Fibroblast of gingiva (primary cell): ENCODE measurements at places on chromosomes 6 and 20.
A peak's percentile ranks its signal among the peaks of the same experiment; 100 is the strongest.

DNA sequence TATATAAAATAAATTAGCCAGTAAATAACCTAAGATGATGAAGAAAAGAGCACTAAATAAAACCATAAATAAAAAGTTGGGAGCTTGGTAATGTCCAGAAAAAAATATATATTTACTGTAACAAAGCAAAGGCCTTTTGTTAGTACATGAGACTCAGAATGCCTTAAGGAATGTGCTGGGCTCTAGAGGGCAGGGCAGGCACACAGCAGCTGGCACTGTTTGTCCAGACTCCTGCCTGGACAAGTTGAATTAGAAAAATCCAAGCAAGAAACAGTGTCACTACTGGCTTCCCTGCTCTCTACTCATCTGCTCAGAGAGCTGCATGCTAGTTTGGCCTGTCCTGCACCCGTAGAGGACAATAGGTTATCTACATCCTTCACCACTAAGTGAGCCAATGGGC, 8.8 kb downstream of the DEFB129 start:
- peak; percentile 24 for DNase-seq

DNA sequence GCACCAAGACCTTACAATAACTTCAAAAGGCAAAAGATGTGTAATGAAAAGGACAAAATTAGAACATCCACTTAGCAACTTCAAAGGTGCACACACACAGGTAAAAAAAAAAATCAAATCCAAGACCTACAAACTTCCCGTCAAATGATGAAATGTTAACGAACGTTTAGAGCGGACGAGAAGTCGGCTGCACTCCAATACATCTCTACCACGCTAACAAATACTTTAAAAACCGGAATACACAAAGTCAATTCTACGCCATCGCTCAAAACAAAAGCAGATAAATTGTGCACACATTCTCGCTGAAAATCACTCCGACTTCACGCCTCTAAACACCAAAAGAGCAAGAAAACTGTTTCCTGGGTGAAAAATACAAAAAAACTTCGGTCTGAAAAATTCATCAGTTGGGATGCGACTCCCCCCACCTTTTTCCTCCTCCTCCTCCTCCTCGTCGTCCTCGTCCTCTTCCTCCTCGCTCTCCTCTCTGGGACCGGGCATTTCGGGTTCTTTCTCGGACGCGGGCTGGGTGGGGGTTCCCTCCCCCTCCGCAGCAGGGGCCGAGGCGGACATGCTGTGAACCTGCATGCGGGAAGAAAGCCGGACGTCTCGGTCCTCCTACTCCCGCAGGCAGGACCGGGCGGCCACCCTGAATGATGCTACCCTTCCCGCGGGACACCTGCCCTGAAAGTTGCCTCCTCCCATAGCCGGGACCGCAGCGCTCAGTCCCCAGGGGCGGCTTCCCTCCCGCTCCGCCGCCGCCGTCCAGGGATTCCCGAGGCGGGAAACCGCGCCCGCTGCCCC, 712 bp downstream of the DEK start:
- no peak for DNase-seq

DNA sequence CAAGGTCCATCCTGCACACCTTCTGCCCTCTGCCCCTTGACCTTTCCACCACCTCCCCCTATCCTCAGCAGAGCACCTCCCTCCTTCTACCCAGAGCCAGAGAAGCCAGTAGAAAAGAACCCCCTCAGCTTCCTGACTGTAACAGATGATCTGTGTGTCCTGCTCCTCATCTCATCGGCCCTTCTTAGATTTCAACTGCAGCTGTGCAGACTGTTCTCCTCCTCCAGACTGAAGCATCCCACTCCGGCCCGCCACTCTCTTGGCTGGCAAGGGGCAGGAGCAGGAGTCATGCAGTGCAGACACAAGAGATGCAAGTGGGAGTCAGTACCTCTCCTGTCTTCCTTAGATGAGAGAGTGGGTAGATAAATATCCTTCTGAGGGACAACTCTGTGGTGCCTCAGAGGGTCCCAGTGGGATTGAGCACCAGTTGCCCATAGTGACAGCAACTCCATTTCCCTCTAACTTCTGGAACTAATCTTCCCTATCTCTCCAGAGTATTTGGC, 163.5 kb upstream of the MLN start:
- no peak for DNase-seq

GRCh38 chr6:170314983-170315382, 8.4 kb downstream of the FAM120B start:
- no peak for DNase-seq

GRCh38 chr6:43671801-43672690, 15.5 kb downstream of the MRPS18A start:
- DNase-seq, result no peak

GRCh38 chr6:76495909-76496308, 423.4 kb upstream of the IMPG1 start:
- no peak for DNase-seq

DNA sequence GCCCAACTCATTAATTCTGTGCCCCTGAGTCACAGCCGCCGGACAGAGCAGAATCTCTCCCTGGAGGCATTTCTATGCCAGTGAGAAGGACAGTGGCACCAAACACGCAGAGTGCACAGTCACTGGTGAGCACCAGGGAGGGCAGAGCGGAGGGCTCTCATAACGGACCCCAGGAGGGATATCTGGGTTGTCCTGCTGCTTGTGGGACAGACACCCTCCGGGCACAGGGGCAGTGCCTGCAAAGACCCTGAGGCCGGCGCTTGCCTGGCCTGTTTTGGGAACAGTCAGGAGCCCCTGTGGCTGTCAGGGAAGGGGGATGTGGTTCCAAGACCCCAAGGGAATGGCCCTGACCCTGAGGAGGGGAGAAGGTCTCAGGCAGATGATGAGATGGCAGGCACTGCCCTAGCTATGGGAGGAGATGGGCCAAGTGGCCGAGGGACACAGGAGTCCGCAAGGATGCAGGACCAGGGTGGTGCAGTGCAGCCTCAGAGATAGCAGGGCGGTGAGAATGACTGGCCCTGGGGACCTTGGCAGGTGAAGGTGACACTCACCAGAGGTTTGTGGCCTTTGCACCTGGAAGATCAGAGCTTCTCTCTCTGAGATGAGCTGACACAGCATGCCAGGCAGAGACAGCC, 270.8 kb downstream of the SMOC2 start:
- DNase-seq, result no peak

GRCh38 chr6:137266309-137266586, 47.1 kb upstream of the IFNGR1 start:
- DNase-seq, result peak; percentile 64

GRCh38 chr20:25247000-25247517, 826 bp upstream of the PYGB start:
- peak; percentile 63 for DNase-seq

- DNase-seq, result no peak
These were observed 159.9 kb downstream of the CD83 start for GRCh38 chr6:14277405-14277930.

GRCh38 chr6:149636124-149636523, 12.4 kb downstream of the KATNA1 start:
- peak; percentile 51 for DNase-seq

GRCh38 chr6:10730254-10730653, 7.4 kb downstream of the TMEM14C start:
- DNase-seq, result no peak

- DNase-seq, result no peak
These were observed 260.0 kb downstream of the C6orf118 start for GRCh38 chr6:165049362-165049761.

GRCh38 chr6:137531376-137532092, 37.3 kb upstream of the OLIG3 start:
- DNase-seq, result no peak

DNA sequence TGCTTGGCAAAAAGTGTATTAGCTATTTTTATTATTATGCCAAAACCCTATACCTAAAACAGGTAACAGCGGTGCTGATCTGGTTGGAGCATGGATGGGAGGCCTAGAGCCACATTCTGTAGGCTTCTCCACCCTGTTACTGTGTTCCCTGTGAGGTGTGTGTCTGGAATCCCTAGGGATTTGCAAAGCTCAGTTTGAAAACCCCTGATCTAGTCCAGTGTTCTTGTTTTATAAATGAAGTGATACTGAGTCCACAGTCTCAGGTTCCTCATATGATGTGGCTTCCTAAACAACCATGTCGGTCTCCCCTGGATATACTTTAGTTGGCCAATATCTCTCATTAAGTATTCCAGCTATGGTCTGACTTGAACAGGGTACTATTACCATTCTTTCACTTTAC, 16.3 kb downstream of the ACSS2 start:
- no peak for DNase-seq

- no peak for DNase-seq
These were observed 129.2 kb downstream of the SAMD5 start for GRCh38 chr6:147637620-147638195.

- no peak for DNase-seq
These were observed 135.8 kb downstream of the SLC35F1 start for GRCh38 chr6:118042855-118043254.

DNA sequence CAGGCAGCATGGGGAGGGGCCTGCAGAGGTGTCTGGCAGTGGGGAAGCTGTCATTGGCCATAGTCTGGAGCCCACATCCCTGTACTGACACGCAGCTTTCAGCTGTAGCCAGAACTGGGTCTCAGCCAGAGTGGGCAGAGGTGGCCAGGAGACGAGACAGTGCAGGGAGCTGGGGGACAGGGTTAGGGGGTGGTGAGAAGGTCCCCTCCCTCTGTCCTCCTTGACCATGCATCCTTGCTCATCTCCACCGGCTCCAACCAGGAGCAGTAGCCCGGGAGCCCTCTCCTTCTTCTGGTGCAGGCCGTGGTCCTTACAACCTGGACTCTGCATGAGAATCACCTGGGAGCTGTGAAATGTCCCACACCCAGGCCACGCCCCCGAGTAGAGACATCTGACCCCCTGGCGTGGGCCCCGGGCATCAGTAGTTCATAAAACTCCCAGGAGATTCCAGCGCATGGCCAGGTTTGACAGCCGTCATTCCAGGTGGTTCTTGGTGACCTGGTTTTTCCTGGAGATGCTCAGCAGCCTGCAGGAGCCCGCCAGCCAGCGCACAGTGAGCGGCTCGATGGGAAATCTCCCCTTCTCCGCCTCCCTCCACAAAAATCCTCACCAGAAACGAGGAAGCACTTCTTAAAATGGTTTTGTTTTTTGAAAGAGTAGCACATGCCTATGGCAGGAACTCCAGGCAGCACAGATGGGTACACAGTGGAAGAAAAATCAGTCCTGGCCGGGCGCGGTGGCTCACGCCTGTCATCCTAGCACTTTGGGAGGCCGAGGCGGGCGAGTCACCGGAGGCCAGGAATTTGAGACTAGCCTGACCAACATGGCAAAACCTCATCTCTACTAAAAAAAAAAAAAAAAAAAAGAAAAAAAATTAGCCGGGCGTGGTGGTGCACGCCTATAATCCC, 56.2 kb downstream of the ADNP start:
- no peak for DNase-seq

GRCh38 chr20:54283253-54283652, 75.4 kb downstream of the PFDN4 start:
- no peak for DNase-seq

DNA sequence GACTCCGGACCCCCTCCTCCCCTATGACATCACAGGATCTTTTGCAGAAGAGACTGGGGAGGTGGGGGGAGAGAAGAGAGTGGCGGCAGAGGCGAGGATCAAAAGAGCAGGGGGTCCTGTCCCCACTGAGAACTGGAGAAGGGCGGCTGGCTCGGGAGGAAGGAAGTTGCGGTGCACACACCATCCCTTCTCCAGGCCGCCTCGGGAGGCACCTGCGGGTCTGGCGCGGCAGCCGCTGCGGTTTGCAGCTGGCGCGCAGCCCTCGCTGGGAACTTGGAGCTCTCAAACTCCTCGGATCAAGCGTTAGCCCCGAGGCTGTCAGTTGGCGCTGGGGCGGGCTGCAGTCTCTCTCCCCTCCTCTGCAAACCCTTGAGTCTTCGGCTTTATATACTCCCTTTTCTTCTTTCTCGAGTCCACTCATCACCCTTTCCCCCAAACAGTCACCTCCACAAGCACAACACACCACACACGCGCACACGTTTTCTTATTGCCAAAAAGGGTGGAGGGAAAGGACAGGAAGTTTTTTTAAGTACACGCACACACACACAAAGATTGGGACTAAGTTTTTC, 180.7 kb downstream of the TBXT start:
- peak; percentile 15 for DNase-seq

DNA sequence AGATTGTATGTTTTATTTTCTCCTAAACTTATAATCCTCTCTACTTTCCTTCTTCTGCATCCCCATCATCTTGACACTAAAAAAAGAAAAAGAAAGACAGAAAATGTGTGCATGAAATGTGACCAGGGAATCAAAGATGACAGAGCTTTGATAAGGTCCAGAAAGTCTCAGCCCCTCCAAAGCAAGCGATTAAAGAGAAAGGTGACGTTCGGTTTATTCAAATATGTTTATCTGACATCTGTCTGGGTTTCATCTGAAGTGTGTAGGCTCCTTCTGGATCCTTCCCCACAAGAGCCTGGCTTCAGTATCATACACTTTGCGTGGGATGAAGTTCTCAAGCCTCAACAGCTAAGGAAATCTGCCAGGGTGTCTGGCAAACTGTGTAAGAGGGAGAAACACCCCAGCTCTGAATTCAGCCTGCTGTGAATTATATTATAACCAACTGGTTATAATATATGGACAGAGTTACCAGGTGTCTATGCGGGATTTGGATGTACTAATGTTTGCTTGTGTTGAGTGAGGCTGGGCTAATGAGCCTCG, 263.0 kb downstream of the ZNF217 start:
- no peak for DNase-seq

DNA sequence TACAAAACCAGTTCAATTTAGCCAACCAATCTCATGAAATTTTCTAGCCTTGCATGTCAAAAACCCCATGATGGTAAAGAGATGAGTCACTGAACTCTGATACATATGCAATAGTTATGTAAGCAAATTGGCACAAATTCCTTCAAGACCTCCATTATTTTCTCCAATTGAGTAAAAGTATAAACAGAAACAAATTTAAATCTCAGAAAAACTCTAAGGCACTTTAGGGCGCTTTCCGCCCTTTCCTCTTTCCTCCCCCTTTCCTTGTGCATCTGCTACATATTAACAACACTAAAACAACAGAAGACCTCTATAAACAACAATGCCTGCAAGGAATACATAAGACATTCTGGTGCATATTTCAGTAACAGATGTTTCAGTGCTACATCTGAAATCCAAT, 48.5 kb downstream of the KIF13A start:
- peak; percentile 79 for DNase-seq

DNA sequence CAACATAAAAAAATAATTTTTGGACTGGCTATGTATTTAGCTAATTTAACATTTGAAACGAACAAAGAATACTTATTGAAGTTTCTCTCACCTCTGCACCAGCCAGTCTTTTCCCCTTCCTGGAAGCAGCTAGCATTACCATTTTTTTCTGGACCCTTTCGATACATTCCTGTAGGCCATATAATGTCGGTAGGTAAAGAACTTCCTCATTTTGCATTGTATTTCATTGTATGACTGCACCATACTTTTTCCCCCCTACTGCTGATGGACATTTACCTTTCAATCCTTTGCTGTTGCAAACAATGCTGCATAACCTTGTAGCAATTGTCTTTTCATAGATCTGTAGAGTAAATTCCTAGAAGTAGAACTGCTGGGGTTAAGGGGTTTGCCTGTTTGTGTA, 17.6 kb downstream of the CBFA2T2 start:
- DNase-seq, result no peak
